Kasumi-1 (cell line): ENCODE measurements at places on chromosomes 1 and 21.

DNA sequence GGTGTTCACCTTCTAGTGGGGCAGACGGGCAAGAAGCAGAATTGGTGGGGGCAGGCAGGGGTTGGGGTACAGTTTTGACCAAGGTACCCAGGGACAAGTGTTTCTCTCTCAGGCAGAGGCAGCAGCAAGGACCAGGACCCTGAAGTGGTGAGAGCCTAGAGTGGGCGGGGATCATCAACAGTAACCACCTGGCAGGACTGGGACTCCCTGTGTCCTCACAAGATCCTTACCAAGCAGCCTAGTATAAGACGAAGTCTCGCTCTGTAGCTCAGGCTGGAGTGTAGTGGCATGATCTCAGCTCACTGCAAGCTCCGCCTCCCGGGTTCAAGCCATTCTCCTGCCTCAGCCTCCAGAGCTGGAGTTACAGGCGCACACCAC lies 3.2 kb upstream of the NADK start:
- DNase-seq = no peak

DNA sequence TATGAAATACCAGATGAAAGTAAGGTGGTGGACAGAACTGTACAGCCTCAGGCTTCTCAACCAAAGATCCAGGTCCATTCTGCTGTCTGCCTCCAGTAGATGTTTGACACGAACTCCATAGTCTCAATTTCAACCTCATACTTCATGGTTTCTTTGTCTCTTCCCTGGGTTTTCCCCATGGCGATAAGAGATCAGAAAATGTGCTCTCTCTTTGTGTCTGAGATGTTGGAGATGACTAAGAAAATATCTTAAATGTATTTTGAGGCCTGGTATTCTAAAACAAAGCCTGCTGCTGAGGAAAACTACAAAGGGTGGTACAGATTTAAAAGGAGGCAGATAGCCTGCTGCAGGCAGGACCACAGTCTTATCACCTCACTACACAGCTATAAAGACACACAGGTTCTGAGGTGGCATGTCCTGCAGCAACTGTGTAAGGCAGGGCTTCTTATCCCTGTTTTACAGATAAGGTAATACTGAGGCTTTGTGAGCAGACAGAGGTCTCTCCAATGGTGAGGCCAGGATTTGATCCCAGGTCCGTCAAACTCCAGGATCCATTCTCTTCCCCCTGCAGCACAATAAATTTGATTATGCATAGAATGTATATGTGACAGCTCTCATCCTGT lies 40.0 kb upstream of the CACNA1E start:
- no peak for DNase-seq

DNA sequence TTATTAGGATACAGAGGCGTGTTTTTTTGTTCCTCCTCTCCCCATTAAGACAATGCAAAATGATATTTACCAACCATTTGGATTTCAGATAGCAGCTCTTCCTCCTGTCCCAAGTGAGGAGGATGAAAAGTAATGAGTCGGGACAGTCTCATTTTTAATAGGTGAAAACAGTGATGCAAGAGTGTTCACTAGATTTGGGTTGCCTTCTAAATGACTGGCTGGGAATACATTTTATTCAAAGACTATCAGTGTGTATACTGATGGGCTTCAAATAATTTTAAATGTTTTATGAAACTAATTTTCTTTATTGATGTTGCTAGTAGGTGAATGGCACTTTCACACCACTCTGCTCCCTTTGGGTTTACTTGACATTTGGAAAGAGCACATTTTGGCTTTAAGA lies 2.1 kb downstream of the RCOR3 start:
- DNase-seq = no peak

- no peak for DNase-seq
Measured at GRCh38 chr21:42438316-42439205, 34.9 kb downstream of the UBASH3A start.

GRCh38 chr1:69090752-69091151 lies 477.0 kb upstream of the LRRC7 start:
- no peak for DNase-seq

DNA sequence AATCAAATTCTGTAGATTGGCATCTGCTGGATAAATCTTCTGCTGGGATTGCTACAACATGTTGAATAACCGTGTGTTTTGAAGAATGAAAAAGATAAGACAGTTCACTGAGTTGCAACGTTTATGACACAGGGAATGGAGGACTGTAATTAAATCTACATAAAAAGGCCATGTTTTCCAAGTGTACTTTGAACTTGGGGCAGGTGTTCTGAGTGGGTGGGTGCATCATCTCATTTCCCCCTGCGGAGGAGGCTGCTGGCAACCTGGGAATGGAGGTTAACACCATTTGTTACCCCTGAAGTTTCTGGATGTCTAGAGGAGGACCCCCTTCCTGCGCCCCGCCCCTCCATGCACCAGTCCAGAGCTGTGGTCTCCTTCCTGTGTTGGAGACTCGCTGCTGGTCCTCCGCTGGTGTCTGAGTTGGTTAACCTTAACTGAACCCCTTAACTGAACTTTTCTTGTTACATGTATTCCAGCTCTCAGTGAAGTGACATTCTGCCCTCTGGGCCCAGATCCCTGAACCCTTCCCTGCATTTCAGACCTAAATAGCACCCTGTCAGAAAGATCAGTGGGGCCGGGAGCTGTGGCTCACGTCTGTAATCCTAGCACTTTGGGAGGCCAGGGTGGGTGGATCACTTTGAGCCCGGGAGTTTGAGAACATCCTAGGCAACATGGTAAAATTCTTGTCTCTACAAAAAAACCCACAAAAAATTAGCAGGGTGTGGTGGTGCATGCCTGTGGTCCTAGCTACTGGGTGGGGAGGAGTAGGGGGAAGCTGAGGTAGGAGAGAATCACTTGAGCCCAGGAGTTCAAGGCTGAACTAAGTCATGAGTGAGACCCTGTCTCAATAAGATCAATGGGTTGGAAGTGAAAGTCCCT lies 31.8 kb downstream of the UCK2 start:
- no peak for DNase-seq

DNA sequence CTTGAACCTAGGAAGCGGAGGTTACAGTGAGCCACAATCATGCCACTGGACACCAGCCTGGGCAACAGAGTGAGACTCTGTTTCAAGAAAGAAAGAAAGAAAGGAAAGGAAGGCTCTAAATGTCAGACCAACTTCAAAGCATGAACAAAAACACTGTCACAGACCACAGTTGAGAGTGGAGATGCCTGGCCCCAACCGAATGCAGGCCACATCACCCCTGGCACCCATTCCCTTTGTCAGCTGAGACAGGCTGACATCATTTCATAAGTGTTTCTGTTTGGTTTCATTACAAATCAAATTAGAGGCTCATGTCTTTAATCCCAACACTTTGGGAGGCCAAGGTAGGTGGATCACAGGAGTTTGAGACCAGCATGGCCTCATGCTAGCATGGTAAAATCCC lies 28.6 kb upstream of the NADK start:
- no peak for DNase-seq

- DNase-seq = no peak
Measured at GRCh38 chr21:36203603-36203889, 46.9 kb downstream of the DOP1B start.

GRCh38 chr1:22483121-22483520 lies 31.5 kb downstream of the ZBTB40 start:
- no peak for DNase-seq

- no peak for DNase-seq
Measured at GRCh38 chr1:8047112-8047511, 21.0 kb upstream of the ERRFI1 start.

DNA sequence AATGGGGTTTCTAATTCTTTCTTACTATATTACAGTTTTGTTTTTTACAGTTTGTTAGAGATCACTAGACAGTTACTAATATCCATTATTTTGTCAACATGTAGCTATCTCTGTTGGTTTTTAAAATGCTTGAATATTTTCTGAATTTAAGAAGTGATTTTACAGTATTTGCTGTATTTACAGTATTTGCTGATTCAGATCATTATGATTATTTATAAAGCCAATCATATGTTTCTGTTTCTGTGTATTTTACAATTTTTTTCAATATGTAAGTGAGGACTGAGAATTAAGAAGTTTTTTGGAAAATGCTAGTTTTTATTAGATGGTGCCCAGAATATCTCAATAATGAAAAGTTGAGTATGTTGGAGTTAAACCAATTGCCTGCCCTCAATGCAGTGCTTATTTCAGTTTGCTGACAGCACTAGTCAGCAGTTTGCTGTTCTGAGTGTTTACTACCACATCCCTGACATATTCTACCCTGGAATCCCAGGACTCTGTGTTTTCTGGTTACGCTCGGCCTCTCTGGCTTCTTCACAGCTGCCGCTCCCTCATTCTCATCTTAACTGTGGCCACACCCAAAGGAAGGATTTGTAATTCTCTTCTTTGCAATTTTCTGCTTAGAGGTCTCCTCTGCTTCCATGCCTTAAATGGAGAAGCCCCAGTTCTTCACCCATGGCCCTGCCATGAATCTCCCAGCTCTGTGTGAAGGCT lies 68.0 kb upstream of the BACH1 start:
- DNase-seq = no peak
